Urothelium cell line (cell line): ENCODE measurements at places on chromosomes 16 and 17.
A peak's percentile ranks its signal among the peaks of the same experiment; 100 is the strongest.

- DNase-seq: no peak
Observed at GRCh38 chr17:6092182-6092902, 22.2 kb downstream of the WSCD1 start.

GRCh38 chr17:74245145-74245831, 28.7 kb upstream of the DNAI2 start:
- DNase-seq: no peak

- DNase-seq: peak; percentile 51
Observed at GRCh38 chr17:2853283-2854142, 57.3 kb downstream of the RAP1GAP2 start.

DNA sequence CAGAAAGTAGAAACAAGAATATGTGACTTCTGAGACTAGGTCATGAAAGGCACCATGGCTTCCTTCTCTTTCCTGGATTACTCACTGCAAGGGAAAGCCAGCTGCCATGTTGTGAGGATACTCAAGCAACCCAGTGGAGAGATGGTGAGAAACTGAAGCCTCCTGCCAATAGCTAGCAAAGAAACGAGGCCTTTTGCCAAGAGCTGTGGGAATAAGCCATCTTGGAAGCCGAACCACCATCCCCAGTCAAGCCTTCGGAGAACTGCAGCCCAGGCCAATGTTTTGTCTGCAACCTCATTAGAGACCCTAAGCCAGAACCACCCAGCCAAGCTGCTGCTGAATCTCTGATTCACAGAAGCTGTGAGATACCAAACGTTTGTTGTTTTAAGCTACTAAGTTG, 104.7 kb upstream of the CRHR1 start:
- DNase-seq: no peak

DNA sequence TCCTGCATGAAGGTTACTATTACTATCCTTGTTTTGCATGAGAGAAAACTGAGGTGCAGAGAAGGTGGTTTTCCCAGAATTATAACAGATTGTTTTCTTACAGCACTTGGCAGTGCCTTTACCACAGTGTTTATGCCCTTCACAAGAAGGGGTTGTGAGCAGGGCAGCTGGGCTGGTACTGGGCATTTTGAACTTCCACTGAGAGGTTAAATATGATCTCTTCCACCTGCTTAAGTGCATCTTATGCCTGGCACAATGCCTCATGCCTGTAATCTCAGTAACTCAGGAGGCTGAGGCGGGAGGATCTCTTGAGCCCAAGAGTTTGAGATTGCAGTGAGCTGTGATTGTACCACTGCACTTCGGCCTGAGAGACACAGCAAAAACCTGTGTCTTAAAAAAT, 36.2 kb downstream of the NDE1 start:
- no peak for DNase-seq

- no peak for DNase-seq
Observed at GRCh38 chr17:59832883-59833379, 59.8 kb downstream of the TUBD1 start.

DNA sequence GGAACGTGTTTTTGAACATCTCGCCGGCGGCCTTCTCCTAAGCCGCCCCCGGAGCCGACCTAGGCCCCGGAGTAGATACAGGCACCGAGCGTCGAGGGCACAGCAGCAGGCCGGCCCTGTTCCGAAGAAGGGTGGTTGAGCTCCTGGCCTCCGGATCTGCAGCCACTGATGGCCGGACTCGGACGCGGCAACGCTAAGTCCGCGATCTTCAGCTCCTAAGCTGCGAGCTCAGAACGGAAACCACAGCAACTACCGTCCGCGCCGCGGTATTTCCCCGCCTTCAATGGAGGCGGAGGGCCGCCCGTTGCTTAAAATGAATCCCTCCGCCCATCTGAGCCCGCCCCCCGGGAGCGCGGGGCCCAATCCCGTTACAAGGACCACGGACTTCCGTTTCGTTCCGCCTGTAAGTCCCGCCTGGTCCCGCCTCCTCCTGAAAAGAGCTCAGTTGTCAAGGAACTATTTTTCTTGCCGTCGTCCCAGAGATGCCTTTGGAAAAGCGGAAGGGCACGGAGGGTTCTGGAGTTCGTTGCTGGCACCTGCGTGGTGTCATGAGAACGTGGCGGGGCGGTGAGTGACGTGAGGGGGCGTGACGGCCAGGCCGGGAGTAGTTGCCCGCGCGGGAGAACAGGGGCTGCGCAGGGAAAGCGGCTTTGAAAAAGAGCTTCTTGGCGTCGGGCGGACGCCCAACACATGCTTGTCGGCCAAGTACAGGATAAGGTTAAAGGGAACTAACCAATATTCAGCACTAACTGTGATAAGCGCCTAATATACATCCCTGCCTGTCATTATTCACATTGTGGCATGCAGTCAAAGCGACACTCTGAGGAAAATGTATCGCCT, at the start of gene CFAP20:
CFAP20 (minus strand) TSS at position 285 of the 840 bp plus-strand sequence; CDS start at position 19, 266 bp downstream.
- DNase-seq: peak; percentile 94

DNA sequence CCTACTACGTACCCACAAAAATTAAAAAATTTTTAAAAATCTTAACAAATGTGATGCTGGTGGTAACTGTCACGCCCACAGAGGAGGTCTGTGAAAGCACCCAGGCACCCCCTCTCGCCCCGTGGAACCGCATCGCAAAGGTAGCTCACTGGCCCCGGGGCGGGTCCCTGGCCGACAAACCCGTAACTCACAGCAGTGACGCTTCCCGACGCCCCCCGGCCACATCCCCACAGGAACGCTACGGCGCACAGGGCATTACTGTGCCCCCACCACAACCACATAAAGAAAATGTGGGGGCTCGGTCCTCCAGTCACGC, 366 bp downstream of the ANKS3 start:
- no peak for DNase-seq

- DNase-seq: no peak
Observed at GRCh38 chr17:81470270-81470943, 42.2 kb downstream of the ACTG1 start.

DNA sequence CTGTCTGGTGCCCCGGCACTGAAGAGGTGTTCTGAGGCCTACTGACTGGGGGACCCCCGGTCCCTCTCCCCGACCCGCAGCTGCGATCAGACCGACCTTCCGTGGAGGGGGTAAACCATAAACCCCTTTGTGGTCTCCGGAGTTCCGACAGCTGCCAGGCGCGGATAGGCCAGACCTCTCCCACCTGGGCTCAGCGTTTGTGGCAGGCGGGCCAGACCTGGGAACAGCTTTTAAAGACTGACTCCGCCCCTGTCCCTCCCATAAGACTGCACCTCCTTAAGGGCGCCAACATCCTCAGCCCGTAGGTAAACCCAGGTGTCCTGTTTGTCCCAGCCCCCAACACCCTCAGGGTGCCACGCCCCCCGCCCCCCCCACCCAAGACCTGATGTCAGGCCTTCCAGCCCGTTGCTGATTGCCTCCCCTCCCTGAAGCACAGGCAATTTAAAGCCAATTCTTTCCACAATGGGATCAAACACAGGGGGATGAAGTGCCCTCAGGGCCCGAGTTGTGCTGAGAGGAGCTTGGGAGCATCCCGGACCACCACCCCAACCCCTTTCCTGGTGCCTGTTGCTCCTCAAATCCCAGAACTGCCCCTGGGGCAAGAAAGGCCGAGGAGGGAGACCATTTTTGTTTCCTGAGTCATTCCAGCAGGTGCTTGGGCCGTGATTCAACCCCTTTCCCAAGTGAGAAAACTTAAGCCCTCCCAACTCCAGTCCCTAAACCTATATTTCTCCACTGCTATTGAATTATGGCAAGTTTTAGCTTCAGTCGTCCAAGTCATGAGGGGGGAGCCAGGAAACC, at the start of gene SOX15:
SOX15 (minus strand) TSS at position 204 of the 801 bp plus-strand sequence. CDS start 418 bp downstream, outside the sequence.
- DNase-seq: no peak

DNA sequence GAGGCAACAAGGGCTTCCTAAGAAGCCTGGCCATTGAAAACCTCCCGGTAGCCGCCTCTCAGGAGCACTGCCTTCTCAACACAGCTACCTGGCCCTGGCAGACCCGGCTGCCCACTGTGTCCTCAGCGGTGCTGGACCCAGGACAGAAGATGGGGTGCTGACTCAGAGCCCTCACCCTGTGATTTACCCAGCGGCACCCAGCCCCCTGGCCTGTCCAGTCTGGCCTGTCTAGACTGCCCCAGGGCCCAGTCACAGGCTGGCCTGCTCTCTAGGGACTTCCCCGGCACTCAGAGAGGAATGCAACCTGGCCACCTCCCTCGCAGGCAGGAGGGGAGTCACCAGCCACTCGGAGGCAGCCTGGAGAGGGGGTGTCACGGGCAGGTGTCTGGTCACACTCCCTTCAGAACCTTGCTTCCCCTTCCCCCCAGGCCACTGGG, 20.1 kb downstream of the PIEZO1 start:
- no peak for DNase-seq
